ENCODE measurements at places on chromosomes 1 and 21.
A peak's percentile ranks its signal among the peaks of the same experiment; 100 is the strongest.

DNA sequence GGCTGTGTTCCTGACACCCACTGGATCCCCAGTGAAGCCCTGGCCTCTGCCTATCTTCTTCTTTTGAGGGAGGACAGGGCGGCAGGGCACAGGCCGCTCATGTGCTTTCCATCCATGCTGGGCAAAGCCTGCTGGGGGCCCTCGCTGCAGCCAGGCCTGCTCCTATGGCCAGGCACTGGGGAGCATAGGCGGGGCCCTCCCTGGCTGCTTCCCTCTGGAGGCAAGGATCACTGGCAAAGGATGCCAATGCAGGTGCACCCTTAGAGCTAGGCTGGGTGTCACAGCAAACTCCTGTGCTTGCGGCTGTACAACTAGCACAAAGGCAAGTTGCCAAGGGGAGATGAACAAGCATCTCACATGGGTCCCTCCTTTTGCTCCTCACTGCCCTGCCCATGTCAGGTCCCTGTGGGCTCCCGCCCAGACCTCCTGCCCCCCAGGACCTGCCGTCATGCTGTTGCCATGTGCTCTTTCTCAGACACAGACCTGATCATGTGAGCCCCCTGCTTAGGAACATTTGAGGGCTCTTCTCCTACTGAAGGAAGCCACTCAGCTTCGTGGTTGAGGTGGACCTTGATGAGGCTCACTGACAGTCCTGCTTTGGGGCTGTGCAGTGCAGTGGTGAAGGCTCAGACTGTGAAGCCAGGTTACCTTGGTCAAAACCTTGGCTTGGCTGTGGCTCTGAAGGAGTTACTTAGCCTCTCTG lies 393.6 kb downstream of the PTPRU start:
- DNase-seq = no peak

DNA sequence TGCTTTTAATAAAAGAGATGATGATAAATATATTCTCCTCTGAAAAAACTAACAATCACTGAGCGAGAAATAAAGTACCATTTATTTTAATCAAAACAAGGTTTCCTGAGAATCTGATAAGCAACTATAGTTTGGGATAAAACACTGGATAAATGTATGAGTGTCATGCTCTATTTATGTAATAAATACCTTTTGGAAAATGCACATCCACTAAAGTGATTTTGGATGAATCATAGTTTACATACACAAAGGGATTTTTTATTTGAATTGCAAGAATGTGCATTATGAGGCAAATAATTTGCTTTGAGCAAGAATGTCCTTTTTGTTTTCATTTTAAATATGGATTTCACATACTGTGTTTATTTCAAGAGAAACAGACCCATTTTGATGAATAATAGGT lies 1483.5 kb downstream of the MRPL39 start:
- no peak for DNase-seq

GRCh38 chr1:12285496-12286143 lies 55.8 kb downstream of the VPS13D start:
- no peak for DNase-seq

- DNase-seq = peak; percentile 60
These were observed 552 bp upstream of the GPR157 start for GRCh38 chr1:9129266-9130041.

DNA sequence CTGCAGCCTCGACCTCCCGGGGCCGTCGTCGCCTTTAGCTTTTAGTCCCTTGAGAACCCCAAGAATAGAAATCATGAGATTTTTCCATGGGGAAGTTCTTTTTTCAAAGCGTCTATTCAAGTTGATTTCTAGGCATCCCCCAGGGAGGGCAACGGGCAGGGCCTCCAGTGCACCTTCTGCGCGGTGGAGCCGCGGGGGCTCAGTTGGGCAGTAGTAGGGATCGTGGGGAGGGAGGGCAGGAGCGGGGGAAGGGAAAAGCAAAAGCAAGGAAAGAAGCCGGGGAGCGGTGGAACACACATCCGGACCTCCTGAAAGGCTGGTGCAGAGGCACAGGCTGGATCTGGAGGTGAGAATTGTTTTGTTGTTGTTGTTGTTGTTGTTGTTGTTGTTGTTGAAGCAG lies 103.4 kb downstream of the PPIAL4G start:
- DNase-seq = no peak

DNA sequence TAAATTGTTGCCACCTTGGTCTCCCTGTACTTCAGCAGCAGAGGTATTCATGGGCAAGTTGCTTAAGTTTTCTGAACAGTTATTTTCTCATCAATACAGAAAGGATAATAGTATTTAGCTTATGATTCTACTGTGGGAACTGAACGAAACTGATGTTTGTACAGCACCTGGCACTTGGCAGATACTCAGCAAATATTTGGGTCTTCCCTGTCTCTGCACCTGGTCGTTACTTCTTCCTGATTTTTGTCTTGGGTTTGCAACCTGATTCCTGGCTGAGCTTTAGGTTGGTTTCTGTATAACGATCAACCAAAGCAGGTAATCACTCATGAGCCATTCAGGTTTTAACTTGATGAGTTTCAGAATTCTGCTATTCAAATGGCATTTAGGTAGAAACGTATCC lies 490.6 kb downstream of the KIF26B start:
- no peak for DNase-seq

- DNase-seq = no peak
These were observed 41.6 kb downstream of the ARHGEF16 start for GRCh38 chr1:3495776-3496745.

DNA sequence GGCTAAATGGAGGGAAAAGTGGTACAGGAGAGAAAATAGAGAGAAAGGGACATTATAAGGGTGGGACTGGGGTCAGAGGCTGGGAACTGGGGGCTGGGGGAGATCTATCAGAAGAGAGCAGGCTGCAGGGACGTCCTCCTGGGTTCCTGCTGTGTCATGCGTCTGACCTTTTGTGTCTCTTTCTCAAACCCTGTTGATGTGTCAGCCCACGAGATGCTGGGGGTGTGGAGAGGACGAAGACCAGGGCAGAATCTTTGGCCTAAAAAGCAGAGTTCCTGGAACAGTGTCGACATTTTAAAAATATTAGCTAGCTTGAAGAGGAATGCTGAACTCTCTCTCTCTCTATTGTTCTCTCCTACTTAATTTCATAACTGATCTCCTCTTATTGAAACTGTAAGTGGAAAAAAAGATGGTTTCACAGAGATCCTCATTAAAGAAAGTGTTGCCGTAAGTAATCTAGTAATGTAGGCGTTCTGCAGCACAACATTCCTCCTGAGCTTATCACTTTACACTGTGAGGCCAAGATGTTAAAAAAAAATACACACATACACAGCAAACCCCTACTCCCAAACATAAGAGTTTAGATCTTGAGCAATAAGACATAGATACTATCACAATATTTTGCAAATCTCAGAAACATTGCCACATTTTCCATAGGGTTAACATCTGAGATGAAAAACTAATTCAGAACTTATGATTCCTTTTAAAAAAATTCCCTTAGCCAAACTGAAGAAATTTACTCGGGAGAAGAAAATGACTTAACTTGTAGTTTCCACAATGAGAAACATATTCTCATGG lies 52.6 kb downstream of the RUNX1 start:
- no peak for DNase-seq

GRCh38 chr1:29488086-29488793 lies 251.9 kb downstream of the PTPRU start:
- DNase-seq = no peak

- DNase-seq = peak; percentile 78
These were observed 742 bp downstream of the ARTN start for GRCh38 chr1:43934101-43934985.

DNA sequence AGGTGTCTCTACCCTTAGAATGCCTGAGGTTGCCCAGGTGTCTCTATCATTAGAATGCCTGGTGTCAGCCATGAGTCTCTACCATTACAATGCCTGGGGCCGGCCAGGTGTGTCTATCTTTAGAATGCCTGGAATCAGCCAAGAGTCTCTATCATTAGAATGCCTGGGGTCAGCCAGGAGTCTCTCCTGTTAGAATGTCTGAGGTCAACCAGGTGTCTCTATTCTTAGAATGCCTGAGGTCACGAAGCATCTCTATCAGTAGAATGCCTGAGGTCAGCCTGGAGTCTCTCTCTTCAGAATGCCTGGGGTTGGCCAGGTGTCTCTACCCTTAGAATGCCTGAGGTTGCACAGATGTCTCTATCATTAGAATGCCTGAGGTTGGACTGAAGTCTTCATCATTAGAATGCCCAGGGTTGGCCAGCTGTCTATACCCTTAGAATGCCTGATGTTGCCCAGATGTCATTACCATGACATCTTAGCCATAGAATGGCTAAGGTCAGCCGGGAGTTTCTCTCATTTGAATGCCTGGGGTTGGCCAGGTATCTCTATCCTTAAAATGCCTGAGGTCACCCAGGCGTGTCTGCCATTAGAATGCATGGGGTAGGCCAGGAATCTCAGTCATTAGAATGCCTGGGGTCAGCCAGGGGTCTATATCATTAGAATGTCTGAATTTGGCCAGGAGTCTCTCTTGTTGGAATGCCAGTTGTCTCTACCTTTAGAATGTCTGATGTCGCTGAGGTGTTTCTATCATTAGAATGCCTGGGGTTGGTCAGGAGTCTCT lies 44.0 kb downstream of the RNF187 start:
- no peak for DNase-seq

GRCh38 chr1:15680561-15681348 lies 3.4 kb upstream of the PLEKHM2 start:
- DNase-seq = no peak

DNA sequence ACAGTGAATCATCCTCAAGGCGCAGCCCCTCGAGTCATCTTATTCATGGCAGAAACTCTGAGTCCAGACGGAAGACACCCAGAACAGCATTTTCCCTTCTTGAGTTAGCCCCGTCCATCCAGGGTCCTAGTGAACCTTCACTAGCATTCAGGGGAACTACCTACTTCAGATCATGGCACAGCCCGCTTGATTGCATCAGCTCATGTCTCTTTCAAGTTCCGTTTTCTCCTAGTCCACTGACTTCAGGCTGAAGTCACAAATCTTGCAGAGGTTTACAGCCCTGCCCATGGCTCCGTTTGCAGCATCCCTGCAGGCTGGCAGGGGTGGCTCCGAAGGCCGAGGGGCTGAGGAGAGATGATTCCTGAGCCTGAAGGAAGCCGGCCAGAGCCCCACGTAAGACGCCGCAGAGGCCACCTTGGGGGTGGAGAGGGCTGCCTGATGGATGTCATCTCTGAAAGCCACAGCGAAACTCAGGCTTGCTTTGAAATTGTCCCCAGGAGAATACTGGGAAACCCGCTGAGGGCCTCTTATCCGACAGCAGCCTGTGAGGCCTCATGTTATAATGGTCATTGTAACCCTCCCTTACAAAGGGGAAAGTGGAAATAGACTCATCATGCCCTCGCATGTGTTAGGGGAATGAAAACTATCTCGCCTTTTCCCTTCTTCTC lies 310.2 kb upstream of the AJAP1 start:
- DNase-seq = peak; percentile 68

Measured in HL-60 (cell line).